ENCODE measurements at places on chromosomes 12 and 14. TPM values are rescaled to one million over a fixed set of nuclear protein-coding genes. Genes with fewer than 3 reads are reported as not detected.

The PLA2G1B gene
- total RNA-seq = not detected

The PRR4 gene
- 3.6 TPM for total RNA-seq

The STON2 gene
- total RNA-seq = 1.5 TPM

The LRRC9 gene
- total RNA-seq = not detected

The NOVA1 gene
- total RNA-seq = not detected

The FOXG1 gene
- total RNA-seq = not detected

The BCL11B gene
- total RNA-seq = 52.9 TPM

The MED13L gene
- total RNA-seq = 49.9 TPM

The NTS gene
- total RNA-seq = not detected

The INHBC gene
- not detected for total RNA-seq

The SLC41A2 gene
- 52.8 TPM for total RNA-seq

Data from activated T-helper 17 cell treated with anti-CD3 and anti-CD28 coated beads, Interleukin-2, amount 50 U/mL, for 72 hours (primary cell).